ENCODE measurements at places on chromosomes 4 and X.

DNA sequence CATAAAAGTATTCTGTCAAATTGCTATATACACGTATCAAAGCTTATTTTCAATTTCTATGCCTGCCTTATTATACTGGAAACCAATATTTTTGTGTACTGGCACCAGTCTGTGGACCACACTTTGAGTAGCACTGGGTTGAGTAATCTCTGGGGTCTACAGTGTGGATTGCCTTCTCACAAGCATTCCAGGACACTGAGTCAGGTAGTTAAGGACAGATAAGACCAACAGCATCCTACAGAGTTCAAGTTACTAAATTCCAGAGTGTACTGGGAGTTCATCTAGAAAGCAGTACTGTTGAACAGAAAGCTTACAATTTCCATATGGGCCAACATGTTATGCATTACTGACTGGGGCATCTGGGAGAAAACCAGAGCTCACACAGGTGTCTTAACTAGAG lies 61.8 kb downstream of the VMA21 start:
- DNase-seq, result no peak

DNA sequence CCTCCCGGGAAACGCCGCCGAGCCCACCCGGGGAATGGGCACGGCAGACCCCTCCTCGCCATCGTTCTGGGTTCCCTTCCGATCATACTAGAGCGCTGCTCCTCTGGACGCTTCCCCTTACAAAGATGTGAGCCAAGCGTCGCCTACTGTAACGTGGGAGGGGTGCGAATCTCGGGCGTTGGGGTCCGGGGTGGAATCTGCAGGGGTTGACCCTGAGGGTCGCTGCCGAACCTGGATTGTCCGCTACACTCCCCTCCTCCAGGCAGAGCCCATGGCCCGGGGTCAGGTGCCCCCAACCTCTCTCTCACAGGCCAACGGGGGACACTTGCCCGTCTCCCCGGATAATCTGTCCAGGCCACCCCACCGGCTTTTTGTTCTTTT lies 13.8 kb downstream of the BCOR start:
- no peak for DNase-seq

DNA sequence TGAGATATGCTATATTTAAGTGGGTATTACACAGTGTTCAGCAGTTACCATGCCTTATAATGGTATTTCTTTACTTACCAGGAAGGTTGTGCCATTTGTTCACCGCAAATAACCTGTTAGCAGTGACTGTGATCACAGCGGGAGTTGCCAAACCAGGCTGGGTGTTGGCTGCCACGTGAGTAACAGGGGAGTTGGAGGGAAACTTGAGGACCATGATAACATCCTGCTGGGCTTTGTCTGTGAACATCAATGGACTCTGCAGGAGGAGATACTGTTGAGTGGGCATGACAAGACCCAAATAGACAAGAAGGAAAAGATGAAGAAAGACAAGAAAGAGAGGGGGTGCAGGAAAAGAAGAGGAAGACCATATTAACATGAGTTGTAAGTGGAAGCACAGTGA lies 242.9 kb downstream of the DCLK2 start:
- DNase-seq, result no peak

- no peak for DNase-seq
These were observed 277.7 kb downstream of the NR3C2 start for GRCh38 chr4:148164557-148164956.

- DNase-seq, result no peak
These were observed 9.0 kb upstream of the SLC25A6 start for GRCh38 chrX:1400742-1401471.

GRCh38 chr4:66577922-66578321 lies 907.6 kb upstream of the EPHA5 start:
- DNase-seq, result no peak

DNA sequence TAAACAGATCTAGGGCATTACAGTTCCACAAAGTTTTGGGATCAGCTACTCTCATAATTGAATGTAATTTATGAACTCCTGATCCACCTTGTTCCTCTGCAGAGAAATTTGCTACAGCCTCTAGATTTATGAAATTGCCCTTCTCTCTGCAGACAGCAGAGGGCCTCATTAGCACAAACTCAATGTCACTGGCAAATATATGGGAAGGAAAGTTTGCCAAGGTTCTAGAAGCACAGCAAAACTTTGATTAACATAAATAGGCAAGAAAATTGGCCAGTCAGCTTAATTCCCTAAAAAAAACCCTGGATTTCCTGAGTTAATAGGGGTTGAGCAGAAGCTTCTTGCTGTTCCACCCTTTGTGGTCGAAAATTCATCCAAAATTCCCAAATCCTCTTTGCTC lies 31.5 kb downstream of the PRPS1 start:
- no peak for DNase-seq

DNA sequence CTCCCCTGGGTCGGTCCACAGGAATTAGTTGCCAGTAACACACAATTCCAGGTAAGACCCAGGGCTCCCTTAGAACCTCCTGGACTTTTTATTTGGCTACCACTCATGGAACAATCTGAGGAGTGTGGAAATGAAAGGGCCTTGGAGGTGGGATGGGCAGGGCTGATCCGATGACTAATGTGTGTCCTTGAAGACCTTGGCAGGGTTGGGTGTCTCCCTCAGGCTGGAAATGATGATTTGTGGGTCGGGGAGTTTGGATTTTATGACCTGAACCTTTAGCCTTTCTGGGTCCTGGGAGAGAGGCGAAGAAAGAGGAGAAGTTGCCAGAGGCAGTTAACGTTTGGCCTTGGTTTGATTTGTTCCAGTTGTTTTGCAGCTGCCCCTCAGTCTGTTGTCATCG lies 425.0 kb downstream of the MID1IP1 start:
- no peak for DNase-seq

Measured in omental fat pad (tissue), 4 donors.